Coronary artery (tissue), 2 donors: ENCODE measurements at places on chromosomes 2 and 18.

DNA sequence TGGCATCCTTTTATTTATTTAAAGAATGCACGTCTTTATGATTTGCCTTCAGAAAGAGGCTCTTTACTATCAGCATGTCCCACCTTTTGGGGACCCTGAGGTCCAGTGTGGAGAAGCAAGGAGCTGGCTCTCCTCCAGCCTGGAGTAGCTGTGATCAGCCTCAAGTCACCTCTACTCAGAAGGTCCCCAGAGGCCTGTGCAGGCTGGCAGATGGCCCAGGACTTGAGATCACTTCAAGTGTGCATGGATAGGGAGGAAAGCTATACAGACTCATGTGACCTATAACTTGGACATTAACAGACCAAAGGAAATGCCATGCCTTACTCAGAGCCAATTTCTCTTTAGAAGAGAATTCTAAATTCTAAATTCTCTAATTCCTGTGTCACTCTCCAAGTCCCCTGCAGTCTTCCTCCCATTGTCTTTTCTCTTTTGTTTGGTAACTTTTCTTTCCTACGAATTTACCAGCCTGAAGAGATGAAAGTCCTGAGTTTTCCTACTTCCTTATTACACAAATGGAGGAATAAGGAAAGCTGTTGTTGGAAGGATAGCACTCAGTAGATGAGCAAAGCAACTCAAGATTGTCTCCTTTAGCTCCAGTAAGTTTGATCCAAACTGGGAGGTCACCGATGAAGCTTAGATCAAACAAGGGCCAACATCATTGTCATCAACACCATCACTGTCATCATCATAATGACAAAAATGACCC lies 163.9 kb downstream of the GFPT1 start:
- DNase-seq: no peak

- DNase-seq: no peak
These were observed 338.9 kb downstream of the CCDC85A start for GRCh38 chr2:56522605-56523089.

DNA sequence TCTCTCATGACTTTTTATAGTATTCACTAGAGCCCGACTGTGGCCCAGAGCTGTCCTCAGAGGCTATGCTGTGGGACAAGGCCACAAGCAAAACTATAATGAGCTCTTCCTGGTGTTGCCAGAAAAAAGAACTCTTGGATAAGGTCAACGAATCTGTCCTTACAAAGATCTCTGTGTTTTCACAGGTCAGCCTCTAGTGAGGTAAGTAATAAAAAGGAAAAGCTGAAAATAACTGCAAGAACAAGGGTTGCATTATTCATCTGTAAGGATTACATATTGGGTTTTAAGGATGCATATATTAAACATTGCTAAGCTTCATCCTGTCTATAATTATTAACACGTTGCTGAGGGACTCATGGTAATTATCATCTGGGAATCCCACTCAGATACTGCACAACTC lies 62.8 kb upstream of the ATL2 start:
- DNase-seq: no peak

GRCh38 chr2:69514406-69514805 lies 77.2 kb upstream of the NFU1 start:
- DNase-seq: no peak

- peak; percentile 72 for DNase-seq
These were observed 74.8 kb upstream of the GLI2 start for GRCh38 chr2:120660771-120661459.

DNA sequence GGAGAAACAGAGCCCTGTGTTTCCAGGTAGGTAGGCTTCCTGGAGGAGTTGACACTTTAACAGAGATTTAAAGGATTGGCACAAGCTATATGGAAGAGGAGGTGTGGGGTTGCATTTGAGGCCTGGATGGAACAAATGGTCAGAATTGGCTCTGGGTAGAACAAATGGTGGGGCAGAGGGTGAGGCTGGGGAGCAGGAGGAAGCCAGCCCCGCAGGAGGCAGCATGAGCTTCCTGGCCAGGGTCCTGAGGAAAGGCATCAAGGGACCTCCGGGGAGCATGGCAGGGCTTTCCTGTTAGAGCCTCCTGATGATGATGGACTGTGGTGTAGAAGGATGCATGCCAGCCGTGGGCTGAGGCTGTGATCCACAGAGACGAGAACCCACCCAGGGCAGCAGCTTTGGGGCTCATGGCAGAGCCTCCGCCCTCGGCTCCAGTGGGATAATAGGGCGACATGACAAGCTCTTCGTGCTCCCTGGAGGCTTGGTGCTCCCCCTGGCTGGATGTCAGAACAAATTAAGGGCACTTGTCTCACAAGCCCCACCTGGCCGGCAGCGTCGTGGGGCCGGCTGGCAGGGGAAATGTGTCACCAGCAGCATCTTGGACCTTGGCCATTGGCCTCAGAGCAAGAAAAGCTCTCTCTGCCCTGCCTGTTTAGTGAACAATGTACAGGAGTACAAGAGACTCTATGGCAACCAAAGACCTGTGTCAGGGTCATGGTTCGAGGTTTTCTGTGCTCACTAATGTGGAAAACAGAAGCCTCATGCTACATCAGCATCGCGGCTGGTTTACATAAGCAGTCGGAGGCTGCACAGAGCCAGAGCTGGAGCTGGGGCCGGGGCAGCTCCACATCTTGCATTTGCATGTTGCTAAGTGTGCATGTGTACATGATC lies 153.5 kb downstream of the MYCN start:
- DNase-seq: no peak

GRCh38 chr2:168119515-168120141 lies 127.8 kb downstream of the STK39 start:
- DNase-seq: no peak
